ENCODE measurements at places on chromosomes 11 and 22. TPM values are rescaled to one million over a fixed set of nuclear protein-coding genes. Genes with fewer than 3 reads are reported as not detected.

GRCh38 chr11:13448876-13449275, 14.1 kb downstream of the BTBD10 start:
- no peaks in the 10 kb centered on the region for H3K4me1 ChIP-seq
- no peak overlapping the region for H3K4me3 ChIP-seq
- H3K27ac ChIP-seq: no peak overlapping the region
- DNase-seq: peak; percentile 44

Gene PKNOX2
- 1.0 TPM for total RNA-seq

GRCh38 chr11:82732734-82733443, 775 bp downstream of the FAM181B start:
- no peak for DNase-seq
- peaks cover 40% of the 10 kb centered on the region for H3K27me3 ChIP-seq
- no peak overlapping the region for H3K27ac ChIP-seq
- no peak overlapping the region for H3K4me3 ChIP-seq

- peaks cover 20% of the 10 kb centered on the region for H3K4me1 ChIP-seq
- no peaks in the 10 kb centered on the region for H3K27me3 ChIP-seq
- DNase-seq: no peak
These were observed 49.7 kb downstream of the RBFOX2 start for GRCh38 chr22:35978889-35979288.

DNA sequence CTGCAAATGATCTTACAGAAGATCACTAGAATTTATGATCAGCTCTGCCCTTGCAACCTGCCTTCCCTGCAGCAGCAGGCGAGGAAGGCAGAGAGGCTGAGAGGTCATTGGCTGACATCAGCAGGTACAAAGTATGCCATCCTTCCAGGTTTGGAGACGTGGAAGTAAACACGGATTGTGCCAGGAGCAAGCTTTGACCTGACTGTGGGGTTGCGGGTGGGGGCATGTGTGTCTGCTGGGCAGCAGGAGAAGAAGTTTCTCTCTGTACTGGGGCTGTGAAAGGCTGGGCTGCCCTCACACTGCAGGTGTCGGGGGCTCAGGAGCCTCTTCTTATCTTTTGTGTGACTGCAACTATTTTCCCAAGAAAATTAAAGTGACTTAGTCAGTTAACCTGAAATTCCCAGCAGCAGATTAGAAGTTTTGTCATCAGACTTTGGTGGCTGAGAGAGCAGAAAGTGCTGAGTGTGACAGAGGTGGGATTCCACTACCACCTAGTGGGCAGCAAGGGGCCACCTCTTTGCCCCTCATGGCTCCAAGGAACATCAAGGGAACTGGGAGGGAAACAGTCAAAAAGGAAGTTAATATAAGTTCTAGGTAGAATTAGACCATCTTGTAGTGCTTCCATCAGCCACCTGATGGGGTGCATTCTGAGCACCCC, 565.9 kb downstream of the ETS1 start:
- peak; percentile 31 for DNase-seq
- H3K4me1 ChIP-seq: no peaks in the 10 kb centered on the region
- H3K27ac ChIP-seq: no peak overlapping the region
- H3K4me3 ChIP-seq: no peak overlapping the region

Gene CCND1
- total RNA-seq: 127 TPM

DNA sequence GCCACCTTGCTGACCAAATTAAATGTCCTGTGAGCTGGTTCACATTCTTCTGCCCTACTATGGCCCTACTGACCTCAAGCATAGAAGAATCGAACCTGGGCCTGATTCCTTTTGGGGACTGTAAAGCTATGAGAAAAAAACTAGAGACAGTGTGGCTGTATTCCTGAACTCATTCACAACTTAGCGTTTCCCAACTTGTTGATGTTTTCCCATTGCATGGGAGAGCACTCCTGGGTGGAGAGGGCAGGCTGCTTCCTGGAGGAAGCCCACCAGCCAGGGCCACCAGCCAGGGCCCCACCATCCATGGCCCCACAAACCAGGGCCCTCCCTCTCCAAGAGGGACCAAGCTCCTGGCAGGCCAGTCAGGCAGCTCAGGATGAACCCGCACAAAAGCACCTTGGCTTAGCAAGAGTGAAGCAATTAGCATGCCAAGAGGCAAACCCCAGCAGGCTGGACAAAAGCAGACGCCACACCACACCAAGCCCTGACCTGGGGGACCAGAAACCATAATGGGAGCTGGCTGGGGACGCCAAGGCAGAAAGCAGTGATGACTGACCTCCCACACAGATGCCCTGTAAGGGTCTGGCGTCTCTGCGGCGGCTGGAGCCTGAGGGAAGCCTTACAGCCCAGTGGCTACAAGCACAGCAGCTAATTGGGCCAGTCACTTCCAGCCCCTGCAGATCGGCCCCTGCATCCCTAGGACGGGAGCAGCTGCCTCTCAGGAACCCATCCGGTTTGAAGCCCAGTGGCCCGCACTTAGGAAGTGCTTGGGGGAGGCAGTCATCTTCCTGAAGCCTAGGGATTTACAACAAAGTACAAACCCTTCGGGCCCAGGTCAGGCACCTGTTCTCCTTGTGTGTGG, 2.1 kb downstream of the CERK start:
- H3K36me3 ChIP-seq: peaks cover 7% of the 10 kb centered on the region
- H3K4me1 ChIP-seq: peaks cover 13% of the 10 kb centered on the region
- DNase-seq: no peak
- H3K4me3 ChIP-seq: no peak overlapping the region

GRCh38 chr11:528815-529727, 6.3 kb downstream of the HRAS start:
- peaks cover 15% of the 10 kb centered on the region for H3K36me3 ChIP-seq
- no peak overlapping the region for H3K4me3 ChIP-seq
- H3K27me3 ChIP-seq: no peaks in the 10 kb centered on the region
- H3K27ac ChIP-seq: no peak overlapping the region
- no peaks in the 10 kb centered on the region for H3K4me1 ChIP-seq

- no peak overlapping the region for H3K4me3 ChIP-seq
- no peaks in the 10 kb centered on the region for H3K27me3 ChIP-seq
- no peak for DNase-seq
- peaks cover 6% of the 10 kb centered on the region for H3K4me1 ChIP-seq
- no peaks in the 10 kb centered on the region for H3K36me3 ChIP-seq
- no peak overlapping the region for H3K27ac ChIP-seq
These were observed 45.9 kb upstream of the RTL6 start for GRCh38 chr22:44543781-44544477.

DNA sequence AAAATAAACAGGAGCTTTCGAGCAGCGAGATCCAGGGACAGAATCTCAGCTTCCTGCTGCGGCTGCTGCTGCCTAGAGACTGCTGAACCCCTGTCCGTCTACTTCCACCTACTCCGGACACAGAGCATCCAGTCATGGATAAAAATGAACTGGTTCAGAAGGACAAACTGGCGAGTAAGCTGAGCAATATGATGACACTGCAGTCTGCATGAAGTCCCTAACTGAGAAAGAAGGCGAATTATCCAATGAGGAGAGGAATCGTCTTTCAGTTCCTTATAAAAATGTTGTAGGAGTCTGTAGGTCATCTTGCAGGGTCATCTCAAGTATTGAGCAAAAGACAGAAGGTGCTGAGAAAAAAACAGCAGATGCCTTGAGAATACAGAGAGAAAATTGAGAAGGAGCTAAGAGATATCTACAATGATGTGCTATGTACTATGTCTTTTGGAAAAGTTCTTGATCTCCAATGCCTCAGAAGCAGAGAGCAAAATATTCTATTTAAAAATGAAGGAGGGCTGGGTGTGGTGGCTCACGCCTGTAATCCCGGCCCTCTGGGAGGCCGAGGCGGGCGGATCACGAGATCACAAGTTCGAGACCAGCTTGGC, 11.1 kb upstream of the MS4A2 start:
- H3K27me3 ChIP-seq: no peaks in the 10 kb centered on the region
- no peak overlapping the region for H3K27ac ChIP-seq
- H3K36me3 ChIP-seq: no peaks in the 10 kb centered on the region
- no peaks in the 10 kb centered on the region for H3K4me1 ChIP-seq

Gene PIWIL4
- total RNA-seq: 3.3 TPM

Gene MRGPRX4
- total RNA-seq: not detected

DNA sequence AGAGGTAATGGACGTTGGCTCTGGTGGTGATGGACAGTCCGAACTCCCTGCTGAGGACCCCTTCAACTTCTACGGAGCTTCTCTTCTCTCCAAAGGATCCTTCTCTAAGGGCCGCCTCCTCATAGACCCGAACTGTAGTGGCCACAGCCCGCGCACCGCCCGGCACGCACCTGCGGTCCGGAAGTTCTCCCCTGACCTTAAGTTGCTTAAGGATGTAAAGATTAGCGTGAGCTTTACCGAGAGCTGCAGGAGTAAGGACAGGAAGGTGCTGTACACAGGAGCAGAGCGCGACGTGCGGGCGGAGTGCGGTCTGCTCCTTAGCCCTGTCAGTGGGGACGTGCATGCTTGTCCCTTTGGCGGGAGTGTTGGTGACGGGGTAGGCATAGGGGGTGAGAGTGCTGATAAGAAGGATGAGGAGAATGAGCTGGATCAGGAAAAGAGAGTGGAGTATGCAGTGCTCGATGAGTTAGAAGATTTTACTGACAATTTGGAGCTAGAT, 6.1 kb downstream of the DGCR8 start:
- no peak for DNase-seq
- H3K27me3 ChIP-seq: no peaks in the 10 kb centered on the region
- H3K4me3 ChIP-seq: no peak overlapping the region
- peaks cover 29% of the 10 kb centered on the region for H3K36me3 ChIP-seq
- H3K27ac ChIP-seq: no peak overlapping the region

GRCh38 chr11:63563201-63564055, at the start of gene PLAAT2:
Gene PLAAT2, minus strand, starts transcription at chr11:63563379. Its CDS starts 55 bp downstream, at chr11:63563324.
- no peak for DNase-seq
- no peaks in the 10 kb centered on the region for H3K27me3 ChIP-seq
- H3K4me3 ChIP-seq: no peak within 1 kb of the TSS
- no peaks in the 10 kb centered on the region for H3K36me3 ChIP-seq

Gene CRYBB2
- total RNA-seq: not detected

DNA sequence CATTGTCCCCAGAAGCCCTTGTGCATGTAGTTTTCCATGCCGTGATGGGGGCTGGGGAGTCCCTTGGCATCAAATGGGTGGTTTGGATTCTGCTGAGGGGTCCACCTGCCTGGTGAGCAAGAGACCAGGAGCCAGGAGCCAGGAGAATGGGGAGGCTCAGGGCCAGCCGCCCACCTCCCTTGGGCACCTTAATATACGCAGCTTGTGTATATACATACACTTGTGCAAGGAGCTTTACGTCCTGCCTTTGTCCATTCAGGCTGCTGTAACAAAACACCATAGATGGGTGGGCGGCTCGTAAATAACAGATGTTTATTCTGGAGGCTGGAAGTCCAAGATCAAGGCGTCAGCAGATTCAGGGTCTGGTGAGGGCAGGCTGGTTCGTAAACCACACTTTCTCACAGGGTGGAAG, 62.5 kb downstream of the SMIM38 start:
- H3K4me1 ChIP-seq: peaks cover 2% of the 10 kb centered on the region
- no peaks in the 10 kb centered on the region for H3K36me3 ChIP-seq
- no peak overlapping the region for H3K4me3 ChIP-seq
- H3K27ac ChIP-seq: no peak overlapping the region
- DNase-seq: no peak
- peaks cover 6% of the 10 kb centered on the region for H3K27me3 ChIP-seq

Gene OR2AT4
- not detected for total RNA-seq

Gene NXPE1
- not detected for total RNA-seq

DNA sequence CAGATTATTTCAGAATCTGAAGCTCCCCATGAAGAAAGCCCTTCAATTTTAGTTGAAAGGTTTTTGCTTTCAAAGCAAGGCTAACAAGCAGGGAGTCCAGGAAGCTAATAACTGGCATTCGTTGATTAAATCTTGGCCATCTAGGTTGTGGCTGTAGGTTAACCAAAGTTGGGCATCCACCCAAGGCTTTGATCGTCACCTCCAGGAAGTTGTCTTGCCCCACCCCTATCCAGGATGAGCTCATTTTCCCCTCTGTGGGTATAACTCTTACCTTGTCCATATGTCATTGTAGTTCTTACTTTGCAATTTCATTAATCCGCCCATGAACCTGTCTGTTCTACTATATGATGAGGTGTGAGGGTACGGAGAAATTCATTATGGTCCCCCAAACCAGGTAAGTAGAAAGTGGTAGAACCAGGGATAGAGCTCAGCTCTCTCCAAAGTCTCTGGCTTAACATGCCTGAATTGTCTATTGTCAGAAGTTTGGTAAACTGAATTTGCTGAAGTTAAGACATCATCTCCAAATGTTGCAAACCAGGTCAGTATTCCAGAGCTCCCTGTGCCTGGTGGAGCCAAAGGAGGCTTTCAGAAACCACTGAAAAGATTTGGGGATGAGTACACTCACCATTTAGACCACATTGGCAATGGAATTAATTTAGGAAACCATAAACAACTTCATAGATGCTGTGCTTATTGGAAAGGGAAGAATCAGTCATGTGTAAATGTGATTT, 97.1 kb downstream of the CD44 start:
- no peaks in the 10 kb centered on the region for H3K27me3 ChIP-seq
- peaks cover 1% of the 10 kb centered on the region for H3K36me3 ChIP-seq
- DNase-seq: peak; percentile 90
- no peak overlapping the region for H3K4me3 ChIP-seq
- H3K27ac ChIP-seq: no peak overlapping the region

- H3K36me3 ChIP-seq: no peaks in the 10 kb centered on the region
- no peak for DNase-seq
- no peaks in the 10 kb centered on the region for H3K27me3 ChIP-seq
- H3K4me3 ChIP-seq: no peak overlapping the region
These were observed 13.6 kb downstream of the MAML2 start for GRCh38 chr11:96329419-96329818.

Gene BRMS1
- total RNA-seq: 50.6 TPM

Gene OR52E8
- not detected for total RNA-seq

DNA sequence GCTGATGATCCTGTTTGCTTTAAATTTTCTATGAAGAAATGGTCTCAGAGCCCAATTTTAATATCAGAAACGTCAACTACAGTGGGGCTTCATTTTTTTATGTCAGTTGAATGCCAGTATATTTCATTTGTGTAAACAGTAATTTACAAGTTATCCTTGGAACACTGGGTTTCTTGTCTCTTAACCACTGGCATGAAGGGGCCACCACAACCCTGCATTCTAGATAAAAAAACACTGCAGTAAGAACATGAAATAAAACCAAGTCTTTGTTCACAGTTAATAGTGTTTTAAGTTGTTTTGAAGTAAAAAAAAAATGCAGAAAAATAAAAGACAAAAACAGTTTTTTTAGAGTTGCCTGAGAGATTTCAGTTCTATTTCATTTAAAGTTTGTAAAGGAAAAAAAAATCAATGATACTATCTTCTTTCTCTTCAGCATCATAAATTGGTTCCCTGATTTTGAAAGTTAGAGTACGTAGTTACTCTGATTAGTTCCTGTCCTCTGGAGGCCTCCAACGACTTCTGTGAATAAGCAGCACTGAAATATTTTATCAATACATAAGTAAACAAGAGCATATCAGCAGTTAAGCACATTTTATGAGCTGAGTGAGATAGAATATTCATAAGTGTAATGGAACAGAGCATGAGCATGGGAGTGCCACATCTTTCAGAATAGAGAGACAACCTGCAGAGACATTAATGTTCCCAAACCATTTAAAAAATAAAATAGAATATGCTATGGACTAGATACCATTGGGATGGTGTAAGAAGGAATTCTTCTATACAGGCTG, 7.8 kb upstream of the DDI1 start:
- no peaks in the 10 kb centered on the region for H3K36me3 ChIP-seq
- DNase-seq: peak; percentile 29
- no peak overlapping the region for H3K27ac ChIP-seq
- no peaks in the 10 kb centered on the region for H3K4me1 ChIP-seq
- H3K27me3 ChIP-seq: no peaks in the 10 kb centered on the region

- no peak overlapping the region for H3K4me3 ChIP-seq
- H3K4me1 ChIP-seq: peaks cover 7% of the 10 kb centered on the region
- H3K27ac ChIP-seq: no peak overlapping the region
- H3K36me3 ChIP-seq: no peaks in the 10 kb centered on the region
- no peak for DNase-seq
- no peaks in the 10 kb centered on the region for H3K27me3 ChIP-seq
These were observed 97.4 kb upstream of the PRDM11 start for GRCh38 chr11:45048870-45049691.
